Activated CD4-positive, alpha-beta T cell treated with anti-CD3 and anti-CD28 coated beads for 36 hours (primary cell): ENCODE measurements at places on chromosomes 6 and 20.

GRCh38 chr20:59120919-59121318 is 42.7 kb upstream of the ZNF831 start:
- DNase-seq = peak; percentile 39

DNA sequence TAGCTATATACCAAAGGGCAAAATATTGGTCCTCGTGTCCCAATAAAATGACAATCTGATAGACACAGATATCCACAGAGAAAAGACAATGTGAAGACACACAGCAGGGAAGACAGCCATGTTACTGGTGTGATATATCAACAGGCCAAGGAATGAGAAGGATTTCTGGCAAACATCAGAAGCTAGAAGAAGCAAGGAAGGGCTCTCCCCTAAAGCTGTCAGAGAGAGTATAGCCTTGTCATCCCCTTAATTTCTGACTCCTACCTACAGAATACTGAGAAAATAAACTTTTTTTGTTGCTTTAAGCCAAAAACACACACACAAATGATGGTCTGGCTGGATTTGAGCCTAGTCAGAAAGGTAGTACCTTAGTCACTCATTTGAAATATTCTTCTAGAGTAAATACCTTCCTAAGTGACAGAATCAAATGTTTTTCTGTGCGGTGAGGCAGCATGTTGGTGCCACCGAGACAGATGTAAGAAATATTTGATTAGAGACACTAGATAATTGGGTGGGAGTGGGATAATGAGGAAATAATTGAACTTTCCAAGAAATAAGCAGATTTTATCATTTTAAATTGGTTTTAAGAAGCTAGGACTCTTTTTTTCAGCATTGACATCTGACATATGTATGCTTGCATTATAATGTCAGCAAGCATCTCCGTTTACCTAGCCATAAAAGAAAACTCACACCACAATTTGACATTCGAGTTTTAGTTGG is 123.4 kb upstream of the TFAP2D start:
- no peak for DNase-seq

- no peak for DNase-seq
These were observed 42.9 kb upstream of the PDE10A start for GRCh38 chr6:165705941-165706340.

GRCh38 chr20:60486315-60486714 is 528.1 kb downstream of the CDH26 start:
- DNase-seq = no peak

DNA sequence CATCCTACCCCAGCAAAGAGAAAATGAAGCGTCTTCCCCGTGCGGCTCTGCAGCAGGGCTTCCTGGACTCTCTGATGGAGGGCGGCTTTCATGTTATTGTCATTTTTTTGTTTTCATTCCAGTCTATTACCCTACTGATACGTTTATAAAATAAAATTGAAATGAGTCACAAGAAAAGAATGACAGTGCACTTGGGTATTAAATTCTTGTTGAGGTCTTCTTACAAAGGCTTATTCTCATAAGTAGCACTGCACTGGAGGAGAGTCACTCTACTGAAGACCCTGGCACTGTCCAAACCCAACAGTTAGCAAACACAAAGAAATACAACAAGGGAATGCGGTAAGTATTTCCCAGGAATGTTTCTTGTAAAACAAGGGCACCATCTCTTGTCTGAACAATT is 379.3 kb downstream of the MAFB start:
- no peak for DNase-seq

DNA sequence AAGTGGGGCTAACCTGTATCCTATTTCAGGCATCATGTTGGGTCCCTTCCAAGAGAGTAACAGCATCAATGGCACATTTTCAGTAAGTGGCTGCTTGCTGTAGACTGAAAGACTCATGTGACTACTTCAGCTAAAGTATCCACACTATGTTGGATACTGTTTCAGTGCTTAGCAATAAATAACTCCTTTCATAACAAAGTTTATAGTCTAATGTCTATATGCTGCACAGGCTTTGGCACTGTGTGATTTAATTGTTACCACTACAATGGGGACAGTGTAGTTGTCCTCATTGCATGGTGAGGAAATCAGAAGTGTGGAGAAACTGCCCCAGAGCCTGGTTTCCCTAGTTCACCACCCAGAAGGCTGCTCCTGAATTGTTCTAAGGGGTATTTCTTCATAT is 318.0 kb upstream of the PTCHD4 start:
- no peak for DNase-seq

GRCh38 chr6:58198301-58198700 is 880.9 kb downstream of the PRIM2 start:
- no peak for DNase-seq

GRCh38 chr6:111524735-111525134 is 41.7 kb upstream of the REV3L start:
- no peak for DNase-seq

DNA sequence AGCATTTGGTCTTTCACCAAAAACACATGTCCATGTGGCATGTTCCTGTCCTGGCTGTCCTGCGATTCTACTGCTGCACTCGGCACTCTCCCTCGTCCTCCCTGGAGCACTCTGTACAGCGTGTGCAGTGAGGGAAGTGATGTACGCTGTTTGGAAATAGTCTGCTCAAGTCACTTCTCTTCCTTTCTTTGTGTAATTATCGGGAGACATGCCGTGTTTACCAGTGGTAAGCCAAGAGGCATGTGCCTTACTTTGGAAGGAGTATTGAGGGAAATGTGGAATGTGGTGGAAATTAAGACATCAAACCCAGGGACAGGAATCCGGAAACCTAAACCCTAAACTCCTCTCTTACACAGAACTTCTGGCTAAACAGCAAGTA is 268.5 kb upstream of the FOXQ1 start:
- DNase-seq = no peak

GRCh38 chr6:125255201-125255600 is 46.6 kb downstream of the HDDC2 start:
- no peak for DNase-seq

DNA sequence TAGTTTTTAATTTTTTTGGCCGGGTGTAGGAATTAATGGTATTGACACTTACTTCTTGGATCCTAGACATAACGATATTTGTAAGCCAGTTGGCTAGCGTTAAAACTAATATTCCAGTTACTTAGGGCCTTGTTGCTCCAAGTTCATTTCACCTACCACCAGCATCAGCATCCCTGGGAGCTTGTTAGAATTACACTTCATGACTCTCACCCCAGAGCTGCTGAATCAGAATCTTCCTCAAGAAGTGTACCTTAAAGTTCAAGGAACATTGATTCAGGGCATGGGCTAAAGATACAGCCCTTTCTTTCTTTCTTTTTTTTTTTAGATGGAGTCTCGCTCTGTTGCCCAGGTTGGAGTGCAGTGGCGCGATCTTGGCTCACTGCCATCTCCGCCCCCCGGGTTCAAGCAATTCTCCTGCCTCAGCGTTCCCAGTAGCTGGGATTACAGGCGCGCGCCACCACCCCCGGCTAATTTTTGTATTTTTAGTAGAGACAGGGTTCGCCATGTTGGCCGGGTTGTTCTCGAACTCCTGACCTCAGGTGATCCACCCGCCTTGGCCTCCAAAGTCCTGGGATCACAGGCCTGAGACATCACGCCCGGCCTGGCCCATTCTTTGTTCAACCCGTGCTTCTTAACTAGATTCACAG is 1.1 kb downstream of the SLX4IP start:
- no peak for DNase-seq

- DNase-seq = no peak
These were observed 93.4 kb downstream of the UST start for GRCh38 chr6:148840256-148840655.

- peak; percentile 44 for DNase-seq
These were observed 630 bp downstream of the PPP1R3G start for GRCh38 chr6:5085648-5086293.

GRCh38 chr6:3489027-3489757 is 32.3 kb upstream of the SLC22A23 start:
- no peak for DNase-seq

DNA sequence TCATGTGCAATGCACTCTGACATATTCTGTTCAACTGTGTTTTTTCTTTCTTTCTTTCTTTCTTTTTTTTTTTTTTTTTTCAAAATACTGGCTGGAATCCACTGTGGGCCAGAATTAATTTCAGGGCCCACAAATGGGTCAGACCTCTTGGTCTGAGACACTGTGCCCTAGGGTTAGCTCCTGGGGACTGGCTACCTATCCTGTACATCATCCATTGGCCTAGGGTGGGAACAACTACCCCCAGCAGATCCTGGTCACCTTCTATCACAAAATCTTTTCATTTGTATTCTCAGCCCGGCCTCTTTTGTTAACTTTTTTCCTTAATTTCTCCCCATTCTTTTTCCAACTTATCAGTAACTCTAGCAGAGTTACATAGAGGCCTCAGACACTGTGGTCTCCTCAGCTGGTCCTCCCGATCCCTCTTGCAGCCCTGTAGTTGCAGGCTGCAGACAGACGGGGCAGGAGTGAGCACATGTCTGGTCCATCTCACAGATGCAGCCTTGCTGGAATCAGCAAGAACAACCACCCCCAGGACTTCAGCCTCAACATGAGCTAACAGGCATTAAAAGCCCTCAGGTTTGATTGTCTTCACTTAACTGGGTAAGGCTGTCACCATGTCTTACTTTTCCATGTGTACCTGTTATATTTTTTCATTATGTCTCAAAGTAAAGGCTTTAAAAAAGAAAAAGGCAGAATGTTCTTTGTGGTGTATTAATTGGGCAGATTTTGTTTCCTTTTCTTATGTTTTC is 41.3 kb downstream of the TXLNB start:
- DNase-seq = peak; percentile 76

DNA sequence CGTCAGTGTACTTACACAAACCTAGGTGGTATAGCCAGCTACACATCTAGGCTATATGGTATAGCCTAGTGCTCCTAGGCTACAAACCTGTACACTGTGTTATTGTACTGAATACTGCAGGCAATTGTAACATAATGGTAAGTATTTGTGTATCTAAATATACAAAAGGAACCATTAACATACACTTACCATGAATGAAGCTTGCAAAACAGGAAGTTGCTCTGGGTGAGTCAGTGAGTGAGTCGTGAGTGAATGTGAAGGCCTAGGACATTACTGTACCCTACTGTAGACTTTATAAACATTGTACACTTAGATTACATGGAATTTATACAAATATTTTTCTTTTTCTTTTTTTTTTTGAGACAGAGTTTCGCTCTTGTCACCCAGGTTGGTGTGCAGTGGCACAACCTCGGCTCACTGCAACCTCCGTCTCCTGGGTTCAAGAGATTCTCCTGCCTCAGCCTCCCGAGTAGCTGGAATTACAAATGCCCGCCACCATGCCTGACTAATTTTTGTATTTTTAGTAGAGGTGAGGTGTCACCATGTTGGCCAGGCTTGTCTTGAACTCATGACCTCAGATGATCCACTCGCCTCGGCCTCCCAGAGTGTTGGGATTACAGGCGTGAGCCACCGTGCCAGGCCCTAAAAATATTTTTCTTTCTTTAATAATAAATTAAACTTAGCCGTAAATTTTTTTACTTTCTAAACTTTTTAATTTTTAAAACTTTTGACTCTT is 15.4 kb upstream of the KIAA1755 start:
- DNase-seq = peak; percentile 15

DNA sequence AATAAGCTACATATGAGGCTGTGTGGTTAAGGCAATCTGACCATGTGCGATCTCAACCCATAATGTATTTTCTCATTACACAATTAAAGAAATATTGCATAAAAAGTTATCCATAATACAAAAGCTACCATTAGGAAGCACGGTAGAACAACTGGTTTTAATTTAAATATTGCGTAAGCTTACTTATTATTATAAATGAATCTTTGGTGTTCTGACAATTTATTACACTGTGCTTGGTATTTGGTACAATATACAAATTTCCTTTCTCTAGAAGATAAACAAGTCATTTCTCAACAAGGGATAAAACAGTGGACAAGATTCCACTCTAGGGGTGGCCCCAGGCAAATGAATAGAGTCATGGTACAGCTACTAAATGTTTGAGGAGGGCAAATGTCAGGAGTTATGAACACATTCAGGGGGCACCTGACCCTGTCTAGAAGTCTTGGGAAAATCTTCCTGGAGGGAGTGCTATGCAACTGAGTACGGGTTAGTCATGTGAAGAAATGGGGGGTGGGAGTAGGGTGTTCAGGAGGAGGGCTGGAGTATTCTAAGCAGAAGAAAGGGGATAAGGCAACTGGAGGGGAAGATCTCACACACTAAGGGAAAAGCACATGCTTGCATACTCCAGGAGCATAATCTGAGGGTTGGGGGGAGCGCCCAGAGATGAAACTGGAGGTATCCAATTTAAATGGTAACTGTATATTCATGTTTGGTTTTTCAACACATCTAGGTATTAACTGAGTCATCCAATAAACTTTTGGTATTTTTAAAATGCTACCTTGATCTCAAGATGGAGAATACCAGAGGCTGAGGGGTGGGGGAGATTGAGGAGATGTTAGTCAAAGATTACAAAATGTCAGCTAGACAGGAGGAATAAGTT is 296.9 kb upstream of the SGK1 start:
- no peak for DNase-seq

DNA sequence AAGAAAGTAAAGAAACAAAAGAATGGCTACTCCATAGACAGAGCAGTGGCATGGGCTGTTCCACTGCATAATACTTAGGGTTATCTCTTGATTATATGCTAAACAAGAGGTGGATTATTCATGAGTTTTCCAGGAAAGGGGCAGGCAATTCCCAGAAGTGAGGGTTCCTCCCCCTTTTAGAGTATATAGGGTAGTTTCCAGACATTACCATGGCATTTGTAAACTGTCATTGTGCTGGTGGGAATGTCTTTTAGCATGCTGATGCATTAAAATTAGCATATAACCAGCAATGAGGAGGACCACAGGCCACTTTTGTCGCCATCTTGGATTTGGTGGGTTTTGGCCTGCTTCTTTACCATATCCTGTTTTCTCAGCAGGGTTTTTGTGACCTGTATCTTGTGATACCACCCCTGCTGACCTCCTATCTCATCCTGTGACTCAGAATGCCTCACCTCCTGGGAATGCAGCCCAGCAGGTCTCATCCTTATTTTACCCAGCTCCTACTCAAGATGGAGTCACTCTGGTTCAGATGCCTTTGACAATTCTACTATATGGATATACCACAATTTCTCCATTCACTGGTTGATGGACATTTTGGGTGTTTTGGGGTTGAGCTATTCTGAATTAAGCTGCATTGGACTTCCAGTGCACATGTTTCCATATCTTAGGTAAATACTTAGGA is 280.6 kb downstream of the FARS2 start:
- DNase-seq = no peak

- DNase-seq = no peak
These were observed 130.7 kb downstream of the RNASET2 start for GRCh38 chr6:166825553-166826145.

- DNase-seq = no peak
These were observed 91.9 kb downstream of the FLRT3 start for GRCh38 chr20:14245368-14245970.

GRCh38 chr6:7879980-7880717 is 30.4 kb downstream of the TXNDC5 start:
- DNase-seq = no peak

GRCh38 chr20:42652266-42652665 is 537.4 kb downstream of the PTPRT start:
- no peak for DNase-seq

GRCh38 chr6:13725570-13725969 is 13.9 kb upstream of the RANBP9 start:
- DNase-seq = peak; percentile 52

GRCh38 chr6:42507195-42507594 is 55.5 kb upstream of the TRERF1 start:
- no peak for DNase-seq
